GDM1 (cell line): ENCODE measurements at places on chromosomes 4 and X.

DNA sequence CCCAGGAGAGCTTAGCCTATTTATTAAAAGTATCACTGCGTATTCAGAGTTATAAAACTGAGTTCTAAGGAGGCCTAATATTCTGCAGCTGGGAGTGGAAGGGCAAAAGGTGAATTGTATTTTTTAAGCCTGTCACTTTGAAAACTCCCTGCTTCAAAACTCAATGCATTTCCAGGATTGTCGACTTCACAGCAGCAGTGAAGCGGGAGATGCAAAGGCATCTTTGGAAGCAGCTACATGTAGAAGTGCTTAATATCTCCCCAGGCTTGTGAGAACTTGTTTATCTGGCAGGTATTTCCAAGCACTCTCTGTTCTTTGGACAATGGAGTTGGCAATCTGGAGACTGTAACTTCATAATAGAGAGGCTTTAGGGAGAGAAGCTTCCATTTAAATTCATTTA is 717.5 kb upstream of the SLIT2 start:
- DNase-seq = no peak

DNA sequence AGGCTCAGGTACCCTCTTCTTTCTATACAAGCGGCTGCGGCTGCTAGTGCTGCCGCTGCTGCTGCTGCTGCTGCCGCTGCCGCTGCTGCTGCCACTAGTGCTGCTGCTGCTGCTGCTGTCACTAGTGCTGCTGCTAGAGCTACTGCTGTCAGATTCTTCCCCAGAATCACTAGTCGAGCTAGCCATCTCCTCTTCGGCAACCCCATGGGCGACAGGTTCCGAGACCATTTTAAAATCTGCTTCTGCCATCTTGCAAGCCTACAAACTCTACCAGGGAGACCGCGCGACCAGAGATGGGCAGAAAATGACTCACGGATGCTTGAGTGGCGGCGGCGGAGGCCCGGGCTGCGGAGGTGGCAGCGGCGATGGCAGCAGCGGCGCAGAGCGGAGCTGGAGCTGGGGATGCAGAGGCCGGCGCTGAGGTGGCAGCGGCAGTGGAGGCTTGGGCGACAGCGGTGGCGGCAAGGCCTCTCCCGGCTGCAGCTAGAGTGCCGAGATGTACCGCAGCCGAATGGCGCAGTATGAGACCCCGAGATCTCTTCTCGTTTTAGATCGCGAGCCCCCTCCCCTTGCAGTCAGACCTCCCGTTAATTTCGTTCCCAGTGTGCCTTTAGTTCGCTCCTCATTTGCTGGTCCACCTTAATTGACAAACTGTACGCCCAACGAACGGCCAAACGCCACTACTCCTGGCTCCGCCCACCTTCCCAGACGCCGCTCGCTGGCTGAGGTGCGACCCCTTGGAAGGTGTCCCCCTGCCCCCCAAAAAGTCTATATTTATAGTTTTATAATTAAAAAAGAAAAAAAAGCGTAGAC is at the start of gene NAP1L3:
NAP1L3 (minus strand) TSS at position 523 of the 813 bp plus-strand sequence; CDS start at position 249, 274 bp downstream.
- DNase-seq = no peak

- no peak for DNase-seq
Measured at GRCh38 chrX:31590581-31591114, 518.8 kb upstream of the FTHL17 start.

DNA sequence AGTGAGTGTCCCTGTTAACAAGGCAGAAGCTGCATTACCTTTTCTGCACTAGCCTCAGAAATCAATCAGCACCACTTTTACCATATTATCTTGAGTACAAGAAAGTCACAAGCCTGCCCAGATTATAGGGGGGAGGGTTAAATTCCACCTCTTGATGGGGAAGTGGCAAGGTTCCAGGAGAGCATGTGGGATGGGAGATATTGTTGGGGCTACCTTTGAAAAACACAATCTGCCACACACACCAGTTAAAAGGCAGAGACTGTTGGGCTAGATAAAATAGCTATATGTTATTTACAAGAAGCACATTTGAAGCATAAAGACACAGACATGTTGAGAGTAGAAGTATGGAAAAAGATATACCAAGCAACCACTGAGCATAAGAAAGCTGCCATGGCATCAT is 6.6 kb upstream of the AVPR2 start:
- no peak for DNase-seq

DNA sequence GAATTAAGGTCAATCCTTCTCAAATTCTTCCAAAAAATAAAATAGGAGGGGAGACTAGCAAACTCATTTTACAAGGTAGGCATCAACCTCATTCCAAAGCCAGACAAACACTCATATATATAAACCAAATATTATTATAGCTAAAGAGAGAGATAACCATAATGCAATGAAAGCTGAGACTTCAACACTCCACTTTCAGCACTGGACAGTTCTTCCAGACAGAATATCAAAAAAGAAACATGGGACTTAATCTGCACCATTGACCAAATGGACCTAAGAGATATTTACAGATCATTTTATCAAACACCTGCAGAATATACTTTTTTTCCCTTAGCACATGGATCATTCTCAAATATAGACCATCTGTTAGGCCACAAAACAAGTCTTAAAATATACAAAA is 15.5 kb upstream of the EDA2R start:
- DNase-seq = no peak

DNA sequence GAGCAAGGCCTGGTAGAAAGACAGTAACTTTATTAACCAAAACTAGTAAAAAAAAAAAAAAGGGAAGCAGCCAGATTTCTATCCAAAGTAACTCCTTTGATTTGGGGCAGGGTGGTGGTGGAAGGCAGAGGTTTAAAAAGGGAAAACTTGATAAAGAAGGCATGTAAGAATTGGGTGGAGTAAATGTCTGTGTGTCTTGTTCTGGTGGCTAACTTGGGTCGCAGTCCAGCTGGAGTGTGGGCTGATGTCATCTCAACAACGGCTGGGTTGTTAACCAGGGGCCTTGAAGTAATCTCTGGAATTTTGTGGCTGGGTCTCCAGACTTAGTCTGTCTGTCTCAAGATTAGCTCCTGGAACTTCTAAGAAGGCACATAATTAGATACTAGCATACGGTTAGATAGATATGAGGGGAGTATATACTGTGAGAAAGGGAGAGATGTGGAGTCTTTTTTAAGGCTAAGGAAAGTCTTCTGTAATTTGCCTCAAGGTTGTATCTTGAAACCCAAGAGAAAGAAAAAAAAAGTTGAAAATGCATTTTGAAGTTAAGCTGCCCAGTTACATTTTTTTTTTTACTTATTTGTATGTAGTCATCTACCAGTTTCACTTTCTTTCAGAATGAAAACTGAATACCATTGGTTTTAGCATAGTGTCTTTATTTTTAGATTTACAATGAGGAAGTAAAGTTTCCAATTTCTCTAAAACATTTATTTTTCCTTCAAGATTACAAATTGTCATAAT is 48.3 kb downstream of the MTHFD2L start:
- no peak for DNase-seq

GRCh38 chrX:13120017-13120416 is 75.6 kb upstream of the FAM9C start:
- no peak for DNase-seq

GRCh38 chr4:60682901-60683300 is 517.2 kb upstream of the ADGRL3 start:
- DNase-seq = no peak

- DNase-seq = peak; percentile 65
Measured at GRCh38 chr4:74230902-74231499, 73.1 kb downstream of the MTHFD2L start.

DNA sequence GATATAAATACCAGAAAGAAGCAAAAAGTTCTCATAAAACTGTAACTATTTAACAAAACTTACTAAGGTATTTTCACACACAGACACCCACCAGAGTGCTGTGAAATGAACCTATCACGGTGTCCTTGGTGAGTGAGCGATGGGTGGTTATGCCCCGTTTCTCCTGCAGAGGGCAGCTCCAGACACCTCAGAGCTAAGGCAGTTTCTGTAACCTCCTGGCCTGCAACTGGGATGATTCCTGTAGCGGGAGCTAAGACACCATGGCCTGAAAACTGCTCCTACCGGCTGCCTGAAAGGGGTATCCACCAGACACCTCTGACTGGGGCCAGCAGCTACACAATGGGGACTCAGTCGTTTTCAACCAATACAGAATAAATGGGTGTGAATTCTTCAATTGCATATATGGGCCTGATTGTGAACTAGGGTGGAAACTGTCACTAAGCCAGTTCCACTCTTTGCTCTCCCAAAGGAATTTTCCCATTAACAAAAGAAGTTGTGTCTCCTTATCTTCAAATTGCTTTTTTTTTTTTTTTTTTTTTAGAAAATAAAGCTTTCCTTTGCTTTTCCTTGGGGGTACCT is 2375.8 kb upstream of the TENM3 start:
- DNase-seq = peak; percentile 56

DNA sequence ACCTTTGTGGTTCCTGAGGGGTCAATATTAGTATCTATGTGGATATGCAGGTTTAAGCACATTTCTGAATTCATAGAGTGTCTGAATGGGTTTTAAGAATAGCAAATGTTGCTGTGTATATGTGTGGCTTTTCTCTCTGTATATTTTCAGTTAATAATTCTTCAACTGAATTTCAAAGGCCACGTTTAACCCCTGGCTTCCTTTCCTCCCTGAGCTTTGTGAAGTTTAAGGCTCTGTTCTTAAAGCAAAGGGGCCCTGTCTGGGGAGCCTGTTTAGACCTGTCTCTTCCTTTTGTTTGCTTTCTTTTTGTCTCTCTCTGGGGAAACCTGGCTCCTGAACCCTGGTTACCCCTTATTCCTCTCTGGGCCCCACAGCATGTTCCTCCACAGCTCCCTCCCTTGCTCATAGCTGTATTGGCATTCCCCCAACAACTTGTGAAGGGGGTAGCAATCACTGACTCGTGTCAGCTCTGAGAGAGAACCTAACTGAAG is 139.1 kb downstream of the COL4A6 start:
- DNase-seq = no peak

DNA sequence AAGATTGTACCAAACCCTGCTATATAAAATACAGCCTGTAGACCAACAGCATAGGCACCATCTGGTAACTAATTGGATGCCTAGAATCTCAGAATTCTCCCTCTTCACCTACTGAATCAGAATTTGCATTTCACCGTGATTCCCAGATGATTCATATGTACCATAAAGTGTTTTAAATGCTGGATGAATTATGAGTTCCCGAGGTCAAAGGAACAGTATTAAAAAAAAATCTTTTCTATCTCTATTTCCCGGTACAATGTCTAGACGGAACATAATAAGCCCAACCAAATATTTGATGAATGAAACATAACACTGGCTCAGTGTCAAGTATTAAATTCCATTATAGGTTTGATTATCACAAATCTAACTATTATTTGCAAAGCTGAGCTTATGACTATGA is 280.0 kb downstream of the ANKRD50 start:
- DNase-seq = no peak

- DNase-seq = no peak
Measured at GRCh38 chr4:66307641-66308438, 637.6 kb upstream of the EPHA5 start.

- DNase-seq = no peak
Measured at GRCh38 chrX:119145241-119145653, 17.6 kb upstream of the KIAA1210 start.

DNA sequence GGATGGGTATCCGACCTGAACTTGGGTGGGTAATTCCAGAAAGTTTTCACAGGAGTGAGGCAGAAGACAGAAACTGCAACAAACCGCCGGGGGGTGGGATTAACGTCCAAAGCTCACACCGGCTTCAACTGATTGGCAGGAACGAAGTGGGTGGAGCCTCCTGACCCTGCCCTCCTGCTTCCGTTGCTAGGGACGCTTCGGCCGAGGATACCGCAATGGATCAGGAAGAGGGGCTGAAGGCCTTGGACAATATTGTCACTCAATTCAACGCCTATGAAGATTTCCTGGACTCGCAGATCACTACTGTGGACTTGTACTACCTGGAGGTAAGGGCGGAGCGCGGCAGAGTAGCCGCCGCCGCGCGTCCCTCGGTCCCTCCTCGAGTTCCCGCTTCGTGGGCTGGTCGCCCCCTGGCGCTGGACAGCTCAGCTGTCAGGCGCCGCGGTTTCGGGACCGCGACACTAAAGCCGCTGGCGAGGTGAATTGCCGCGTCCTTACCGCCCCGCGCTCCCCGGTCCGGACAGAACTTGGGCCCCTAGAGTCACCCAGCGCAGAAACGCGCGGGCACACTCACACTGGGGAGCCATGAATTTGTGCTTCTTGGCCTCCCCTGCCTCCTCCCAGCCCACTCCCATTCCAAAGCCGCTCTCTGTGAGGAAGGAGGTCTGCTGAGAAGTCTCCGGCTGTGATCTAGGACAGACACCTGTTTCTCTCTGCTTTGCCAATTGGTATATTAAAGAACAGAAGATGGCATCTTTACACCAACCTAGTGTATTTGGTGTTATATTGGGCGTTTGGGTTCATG is at the start of gene CFAP299:
CFAP299 (plus strand) TSS at position 177 of the 805 bp plus-strand sequence.
- peak; percentile 75 for DNase-seq

- DNase-seq = no peak
Measured at GRCh38 chr4:85861064-85861765, 386.3 kb downstream of the ARHGAP24 start.

DNA sequence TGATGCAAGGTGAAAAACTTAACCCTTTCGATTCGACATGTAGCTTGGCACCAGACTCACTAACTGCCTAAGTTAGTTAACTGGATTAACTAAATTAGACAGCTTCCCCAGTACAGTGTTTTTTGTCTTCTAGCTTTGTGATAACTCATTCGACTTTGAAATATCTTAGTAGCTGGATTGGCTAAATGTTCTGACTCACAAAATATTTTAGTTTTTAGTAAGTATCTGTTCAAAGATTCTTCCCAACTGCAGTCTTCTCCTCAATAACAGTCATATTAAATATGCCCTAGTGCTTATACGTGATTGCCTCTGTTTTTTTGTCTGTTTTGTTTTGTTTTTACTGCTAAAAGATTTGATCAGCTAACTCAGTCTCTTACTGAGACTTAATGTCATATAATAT is 102.9 kb downstream of the KCNIP4 start:
- no peak for DNase-seq

DNA sequence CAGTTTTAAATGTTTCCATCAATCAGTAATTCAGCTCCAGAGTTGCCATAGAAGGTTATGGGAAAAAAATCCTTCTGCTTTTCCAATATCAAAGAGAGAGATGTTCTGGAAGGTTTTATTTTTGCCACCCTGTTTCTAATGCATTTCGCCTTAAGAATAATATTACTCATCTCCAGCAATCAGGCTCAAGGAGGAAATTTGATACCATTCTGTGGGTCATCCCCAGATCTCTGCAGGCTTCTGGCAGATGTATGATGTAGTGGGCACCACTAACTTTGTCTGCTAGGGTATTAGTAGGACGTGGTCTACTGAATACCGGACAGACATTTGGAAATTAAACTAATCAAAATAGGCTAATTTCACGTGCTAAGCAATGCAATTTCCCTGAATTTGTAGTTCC is 645.4 kb upstream of the TENM3 start:
- DNase-seq = no peak

GRCh38 chr4:57448901-57449300 is 338.7 kb upstream of the IGFBP7 start:
- no peak for DNase-seq

- no peak for DNase-seq
Measured at GRCh38 chr4:21327976-21328700, 620.4 kb downstream of the KCNIP4 start.
